ENCODE measurements at places on chromosomes 7 and 10.

DNA sequence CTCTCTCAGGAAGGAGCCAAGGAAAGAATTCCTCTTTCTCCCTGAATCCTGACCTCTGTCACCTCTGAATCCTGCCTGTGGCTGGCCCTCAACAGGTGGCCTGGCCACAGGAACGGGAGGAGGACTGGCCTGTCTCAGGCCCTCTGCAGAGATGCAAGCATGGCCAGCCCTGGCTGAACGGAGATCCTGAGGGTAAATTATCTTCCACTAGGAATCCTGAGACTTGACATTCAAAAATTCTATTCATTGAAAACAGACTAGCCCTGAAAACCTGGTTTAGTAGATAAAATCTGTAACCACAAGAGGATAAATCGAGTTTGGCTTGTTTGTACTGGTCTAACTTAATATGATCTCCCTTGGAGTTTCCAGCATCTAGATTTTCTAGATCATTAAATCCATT is 579.3 kb downstream of the LRMDA start:
- DNase-seq = no peak

DNA sequence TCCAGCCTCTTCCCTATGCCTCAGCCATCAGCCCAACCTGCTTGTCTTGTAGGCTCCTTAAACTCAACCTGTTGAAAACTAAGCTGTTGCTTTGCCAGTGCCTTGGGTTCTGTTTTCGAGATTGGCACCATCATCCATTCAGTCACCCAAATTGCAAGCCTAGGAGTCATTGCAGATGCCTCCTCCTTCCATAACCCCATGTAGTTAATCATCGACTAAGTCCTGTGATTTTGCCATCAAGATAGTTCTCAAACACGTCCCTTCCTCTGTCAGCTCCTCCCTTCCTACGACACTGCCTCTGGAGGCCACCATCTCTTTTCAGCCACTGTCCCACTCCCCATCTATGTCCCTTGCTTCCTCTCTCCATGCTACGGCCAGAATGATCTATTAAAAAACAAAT is 168.1 kb downstream of the RAB11FIP2 start:
- DNase-seq = no peak

DNA sequence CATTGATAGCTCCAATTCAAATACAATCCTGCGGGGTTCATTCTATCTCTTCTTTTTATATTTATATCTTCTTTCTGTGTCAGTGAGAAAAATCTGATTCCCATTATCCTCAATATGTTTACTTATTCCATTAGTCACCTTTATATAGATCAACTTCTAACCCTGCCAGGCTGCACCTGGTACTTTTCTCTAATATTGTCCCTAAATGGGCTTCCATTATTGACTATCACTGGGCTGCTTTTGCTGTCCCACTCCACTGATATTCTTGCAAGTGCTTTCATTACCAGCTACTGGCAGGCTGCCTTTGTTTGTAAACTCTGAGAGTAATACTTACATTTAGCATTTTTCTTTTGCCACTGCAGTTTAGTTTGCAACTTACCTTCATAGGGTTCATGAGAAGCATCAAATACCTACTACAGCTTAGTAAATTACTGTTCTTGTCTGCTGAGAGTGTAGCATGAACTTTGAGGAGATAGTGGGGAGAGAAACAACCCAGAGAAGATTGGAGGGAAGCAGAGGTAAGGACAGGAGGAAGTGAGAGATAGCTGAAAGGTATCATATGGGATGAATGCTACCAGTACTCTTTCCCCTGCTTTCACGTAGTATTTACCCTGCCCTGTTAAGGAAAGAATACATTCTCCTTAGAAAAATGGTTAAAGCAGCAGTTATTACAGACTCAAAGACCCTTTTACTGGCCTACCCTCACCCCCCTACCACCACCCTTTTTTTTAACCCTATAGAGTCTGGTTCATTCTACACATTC is 119.1 kb downstream of the PHTF2 start:
- DNase-seq = no peak

GRCh38 chr10:16945593-16945992 is 128.4 kb upstream of the RSU1 start:
- DNase-seq = no peak

GRCh38 chr7:65436163-65436562 is 62.5 kb downstream of the ZNF92 start:
- no peak for DNase-seq

GRCh38 chr10:7233259-7233991 is 177.4 kb downstream of the SFMBT2 start:
- no peak for DNase-seq

DNA sequence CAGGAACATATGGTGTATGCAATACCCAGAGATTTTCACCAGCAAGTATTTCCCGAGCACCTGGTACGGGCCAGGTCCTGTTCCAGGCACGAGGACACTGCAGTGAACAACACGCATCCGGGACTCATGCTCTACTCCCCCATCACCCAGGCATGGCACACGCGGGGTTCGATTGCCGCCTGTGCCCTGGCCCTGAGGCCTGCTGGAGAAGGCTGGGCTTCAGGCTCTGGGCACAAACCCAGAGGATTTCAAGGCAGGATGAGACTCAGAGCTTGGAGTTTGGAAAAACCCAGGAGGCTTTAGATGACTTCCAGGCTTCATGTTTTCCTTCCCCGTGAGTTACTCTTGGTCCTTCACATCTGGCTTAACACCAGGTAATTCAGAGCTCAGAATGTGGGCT is 143.5 kb downstream of the NEURL1 start:
- DNase-seq = no peak

GRCh38 chr10:5659702-5660528 is 6.5 kb downstream of the ASB13 start:
- no peak for DNase-seq

DNA sequence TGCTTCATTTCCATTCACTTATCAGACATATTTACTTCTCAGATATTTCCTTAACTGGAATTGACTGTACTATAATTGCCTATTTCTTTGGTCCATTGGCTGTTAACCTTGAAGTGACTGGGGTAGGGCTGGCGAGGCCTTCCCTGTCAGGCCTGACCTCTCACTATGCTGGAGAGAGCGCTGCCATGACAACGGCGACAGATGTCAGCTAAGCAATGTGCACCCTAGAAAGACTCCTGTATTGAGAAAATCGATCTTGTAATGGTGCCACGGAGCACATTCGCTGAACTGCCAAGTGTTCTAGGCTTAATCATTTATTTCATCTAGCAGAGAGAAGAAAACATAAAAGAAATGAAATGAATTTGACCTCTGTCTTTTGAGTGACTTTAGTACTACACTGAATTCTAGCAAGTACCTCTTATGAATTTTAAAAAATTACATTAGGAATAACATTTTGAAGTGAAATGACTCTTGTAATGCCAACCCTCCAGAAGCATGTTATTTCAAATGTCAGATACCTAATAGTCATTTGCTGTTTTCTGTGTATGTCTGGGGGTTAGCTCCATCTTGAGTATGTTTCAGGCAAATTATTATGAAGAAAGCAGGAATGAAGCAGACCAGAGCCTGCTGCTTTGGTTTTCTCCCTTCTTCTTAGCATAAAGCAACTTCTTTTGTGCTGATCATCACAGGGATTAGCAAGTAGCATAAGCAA is 148.0 kb downstream of the SNX10 start:
- peak; percentile 73 for DNase-seq

DNA sequence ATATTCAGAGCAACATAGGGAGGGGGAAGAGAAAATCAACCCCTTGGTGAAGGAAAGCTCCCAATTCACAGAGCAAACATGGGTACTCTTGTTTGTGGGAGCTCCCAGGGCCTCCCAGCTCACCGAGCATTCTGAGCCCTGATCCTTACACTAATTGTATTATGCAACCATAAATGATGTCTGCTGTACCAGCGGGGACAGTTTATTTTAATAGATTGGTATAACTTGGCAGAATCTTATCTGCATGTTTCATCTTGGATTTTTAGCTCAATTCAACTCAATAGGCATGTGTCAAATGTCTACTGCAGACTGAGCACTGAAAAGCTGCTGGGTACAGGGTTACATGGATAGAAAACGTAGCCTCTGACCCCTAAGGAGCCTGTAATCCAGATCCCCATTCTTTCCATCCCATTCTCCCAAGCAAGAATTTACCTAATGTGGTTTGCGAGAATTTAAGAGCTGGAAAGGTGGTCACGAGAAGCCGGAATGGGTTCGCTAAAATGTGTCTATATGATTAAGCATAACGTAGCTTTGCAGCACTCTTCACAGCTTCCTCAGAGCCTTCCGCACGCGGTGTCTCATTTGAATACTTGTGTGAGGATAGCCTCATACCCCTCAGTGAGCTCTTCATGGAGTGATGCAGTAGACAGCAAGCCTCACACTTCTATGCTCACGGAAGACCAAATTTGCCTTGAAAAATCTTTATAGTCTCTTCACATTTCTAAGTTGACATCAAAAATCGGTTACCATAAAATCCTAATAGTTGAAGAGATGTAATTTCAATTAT is 18.3 kb downstream of the EGFR start:
- no peak for DNase-seq

DNA sequence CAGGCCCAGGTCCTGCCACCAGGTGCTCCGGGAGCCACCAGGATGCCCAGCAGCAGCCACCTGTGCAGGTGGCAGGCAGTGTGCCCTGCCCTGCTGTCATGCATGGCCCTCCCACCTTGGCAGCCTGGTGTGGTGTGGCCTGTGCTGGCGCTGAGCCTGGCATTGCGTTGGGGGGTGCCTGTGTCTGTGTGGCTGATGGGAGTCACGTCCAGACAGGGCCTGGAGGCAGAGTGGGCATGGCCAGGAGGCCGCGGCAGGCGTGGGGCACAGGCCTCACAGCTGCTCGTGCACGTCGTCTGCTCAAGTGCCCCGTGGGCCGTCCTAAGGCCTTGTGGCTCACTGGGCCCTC is 8.7 kb downstream of the TTYH3 start:
- no peak for DNase-seq

DNA sequence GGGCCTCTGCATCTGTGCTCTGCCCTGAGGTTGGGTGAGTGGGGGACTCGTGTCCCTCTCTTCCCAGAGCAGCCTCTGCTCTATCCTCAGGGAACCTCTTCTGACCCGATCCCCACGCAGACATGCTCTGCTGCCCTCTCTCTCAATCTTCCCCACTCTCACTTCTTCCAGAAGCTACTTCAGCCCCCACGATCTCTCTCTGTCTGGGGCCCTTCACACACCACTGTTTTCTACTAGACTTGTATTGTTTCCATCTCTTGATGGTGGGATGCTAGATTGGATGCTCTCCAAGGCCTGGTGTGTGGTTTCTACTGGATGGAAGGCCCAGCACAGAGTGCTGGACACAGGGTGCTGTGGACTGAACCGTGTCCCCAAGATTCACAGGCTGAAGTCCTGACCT is 10.0 kb downstream of the MGMT start:
- DNase-seq = no peak

DNA sequence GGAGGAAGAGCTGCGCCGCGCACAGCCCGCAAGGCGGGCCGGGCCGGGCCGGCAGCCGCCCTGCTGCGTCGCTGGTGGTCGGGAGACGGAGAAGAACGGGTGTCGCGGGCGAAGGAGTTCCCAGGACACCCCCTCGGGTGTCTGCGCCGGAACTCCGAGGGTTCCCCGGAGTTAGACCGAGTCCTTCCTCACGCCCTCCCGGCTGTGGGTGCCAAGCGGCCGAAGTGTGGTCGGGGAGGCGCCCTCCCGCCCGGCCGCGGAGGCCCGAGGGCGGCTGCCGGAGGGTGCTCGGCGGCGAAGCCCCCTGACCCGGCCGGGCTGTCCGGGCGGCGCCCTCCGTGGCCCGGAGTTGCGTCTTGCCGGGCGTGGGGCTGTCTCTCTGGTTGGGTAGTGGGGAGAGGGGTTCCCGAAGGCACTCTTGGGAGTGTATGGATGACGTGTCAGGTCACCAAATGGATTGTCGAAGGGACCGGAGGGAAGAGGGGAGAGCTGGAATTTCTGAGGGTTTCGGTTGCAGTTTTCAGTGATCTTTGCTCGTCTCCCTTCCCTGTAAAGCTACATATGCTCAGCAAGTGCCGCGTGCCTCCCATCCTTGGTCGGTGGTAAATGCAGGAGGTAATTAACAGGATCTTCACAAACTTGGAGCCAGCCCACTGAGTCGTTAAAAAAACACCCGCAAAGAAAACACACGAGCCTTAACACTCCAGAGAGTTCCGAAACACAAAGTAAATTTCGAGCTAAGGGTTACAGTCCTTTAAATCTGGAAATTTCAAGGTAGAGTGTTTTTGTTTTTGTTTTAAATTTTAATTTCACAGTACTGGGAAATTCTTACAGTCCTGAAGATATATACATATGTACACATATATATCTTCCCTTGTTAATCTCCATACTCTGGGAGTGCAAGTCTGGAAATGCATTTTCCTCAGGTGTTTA is 871 bp downstream of the ST7 start:
- DNase-seq = peak; percentile 85

DNA sequence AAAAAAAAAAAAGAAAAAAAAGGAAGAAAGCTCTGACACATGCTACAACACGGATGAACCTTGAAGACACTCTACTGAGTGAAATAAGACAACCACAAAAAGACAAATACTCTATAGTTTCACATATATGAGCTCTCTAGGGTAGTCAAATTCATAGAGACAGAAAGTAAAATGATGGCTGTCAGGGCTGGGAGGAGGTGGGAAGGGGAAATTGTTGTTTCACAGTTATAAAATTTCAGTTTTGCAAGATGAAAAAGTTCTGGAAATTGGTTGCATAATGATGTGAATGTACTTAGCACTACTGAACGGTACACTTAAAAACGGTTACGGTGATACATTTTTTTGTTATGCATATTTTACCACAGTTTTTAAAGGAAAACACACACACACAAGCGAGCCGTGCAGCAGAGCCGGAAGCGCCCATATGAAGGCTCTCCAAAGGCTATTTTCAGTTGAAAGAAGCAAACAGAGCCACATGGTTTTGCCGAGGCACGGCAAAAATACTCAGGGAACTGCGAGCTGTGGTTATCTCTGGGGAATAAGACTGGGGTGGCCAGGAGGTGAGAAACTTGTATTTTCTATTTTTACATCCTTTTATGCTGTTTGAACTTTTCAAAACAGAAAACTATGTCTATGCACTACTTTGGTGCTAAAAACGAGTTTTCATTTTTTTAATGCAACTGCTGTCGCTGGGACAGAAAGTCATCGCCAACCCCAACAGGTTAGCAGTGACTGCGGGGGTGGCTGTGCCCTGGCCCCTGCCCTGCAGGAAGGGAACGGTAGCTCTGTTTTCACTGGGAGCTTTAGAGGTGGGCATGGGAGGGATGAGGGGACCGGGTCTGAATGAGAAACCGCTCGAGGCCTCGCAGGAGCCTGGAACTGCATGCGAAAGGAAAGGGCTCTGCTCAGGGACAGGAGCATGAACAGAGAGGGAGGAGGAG is 132.9 kb downstream of the OAT start:
- DNase-seq = no peak

Data from NCI-H1417 (cell line).